Activated CD8-positive, alpha-beta memory T cell treated with anti-CD3 and anti-CD28 coated beads, Interleukin-2, amount 10 ng/mL, durations not matched to agents 7 days and 5 days (primary cell): ENCODE measurements at places on chromosomes 12 and 14.
A peak's percentile ranks its signal among the peaks of the same experiment; 100 is the strongest.

GRCh38 chr12:46390881-46391280, 18.3 kb upstream of the SLC38A2 start:
- peak overlapping the region; percentile 19 for H3K4me3 ChIP-seq
- no peaks in the 10 kb centered on the region for H3K27me3 ChIP-seq
- peaks cover 22% of the 10 kb centered on the region for H3K36me3 ChIP-seq
- peak; percentile 43 for DNase-seq
- peak overlapping the region; percentile 71 for H3K27ac ChIP-seq

GRCh38 chr12:119817546-119818343, 59.4 kb downstream of the CIT start:
- H3K27me3 ChIP-seq = no peaks in the 10 kb centered on the region
- H3K4me3 ChIP-seq = no peak overlapping the region
- H3K4me1 ChIP-seq = no peaks in the 10 kb centered on the region

GRCh38 chr12:72072592-72073212, 134.1 kb downstream of the TPH2 start:
- H3K27me3 ChIP-seq = no peaks in the 10 kb centered on the region
- H3K36me3 ChIP-seq = no peaks in the 10 kb centered on the region
- H3K4me3 ChIP-seq = no peak overlapping the region
- H3K4me1 ChIP-seq = no peaks in the 10 kb centered on the region
- DNase-seq = no peak

GRCh38 chr12:32155041-32155440, 48.4 kb downstream of the BICD1 start:
- H3K27ac ChIP-seq = no peak overlapping the region
- no peaks in the 10 kb centered on the region for H3K4me1 ChIP-seq
- H3K4me3 ChIP-seq = no peak overlapping the region

GRCh38 chr12:9662488-9662887, 7.0 kb upstream of the CLEC2D start:
- no peaks in the 10 kb centered on the region for H3K27me3 ChIP-seq
- no peak overlapping the region for H3K4me3 ChIP-seq
- H3K36me3 ChIP-seq = peaks cover 87% of the 10 kb centered on the region

DNA sequence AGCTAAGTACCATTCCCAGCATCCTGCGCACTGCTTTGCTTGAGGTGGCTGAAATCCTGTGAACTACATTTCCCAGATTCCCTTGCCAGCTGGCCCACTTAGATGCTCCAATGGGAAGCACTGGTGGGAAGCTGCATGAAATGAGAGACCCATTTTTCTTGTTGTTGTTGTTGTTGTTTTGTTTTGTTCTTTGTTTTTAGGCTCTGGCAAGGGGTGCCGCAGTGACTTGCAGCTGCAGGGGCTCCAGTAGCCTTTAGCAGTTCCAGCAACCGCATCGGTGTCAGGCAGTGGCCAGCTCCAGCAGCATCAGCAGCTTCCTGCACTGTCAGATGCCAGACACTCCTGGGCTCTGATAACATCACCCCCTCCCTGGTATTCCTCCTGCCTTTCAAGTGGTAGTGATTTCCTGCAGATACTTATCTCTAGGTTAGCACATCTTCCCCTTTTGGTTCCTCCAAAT, 8.8 kb upstream of the EGLN3 start:
- peaks cover 5% of the 10 kb centered on the region for H3K27me3 ChIP-seq
- no peak overlapping the region for H3K4me3 ChIP-seq
- H3K36me3 ChIP-seq = no peaks in the 10 kb centered on the region
- no peak for DNase-seq
- no peak overlapping the region for H3K27ac ChIP-seq

DNA sequence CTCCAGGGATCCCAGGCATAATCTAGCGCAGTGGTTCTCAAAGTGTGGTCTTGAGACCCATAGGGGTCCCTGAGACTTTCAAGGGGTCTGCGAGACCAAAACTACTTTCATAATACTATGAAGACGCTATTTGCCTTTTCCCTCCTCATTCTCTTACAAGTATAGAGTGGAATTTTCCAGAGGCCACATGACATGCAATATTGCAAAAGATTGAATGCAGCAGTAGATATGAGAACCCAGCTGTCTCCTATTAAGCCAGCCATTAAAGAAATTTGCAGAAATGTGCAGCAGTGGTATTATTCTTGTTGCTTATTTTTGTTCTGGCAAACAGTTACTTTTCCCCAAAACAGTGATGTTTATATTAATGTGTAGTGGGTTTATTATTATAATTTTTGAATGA, 62.8 kb downstream of the VWF start:
- H3K27me3 ChIP-seq = peaks cover 17% of the 10 kb centered on the region
- no peak overlapping the region for H3K4me3 ChIP-seq
- H3K36me3 ChIP-seq = no peaks in the 10 kb centered on the region
- no peaks in the 10 kb centered on the region for H3K4me1 ChIP-seq
